ENCODE measurements at places on chromosomes 12 and 14. TPM values are rescaled to one million over a fixed set of nuclear protein-coding genes. Genes with fewer than 3 reads are reported as not detected.
A peak's percentile ranks its signal among the peaks of the same experiment; 100 is the strongest.

- no peak for DNase-seq
Measured at GRCh38 chr14:64738281-64738804, 34.1 kb downstream of the PLEKHG3 start.

GRCh38 chr12:19186722-19187661 lies 57.5 kb downstream of the PLEKHA5 start:
- DNase-seq, result peak; percentile 30

DNA sequence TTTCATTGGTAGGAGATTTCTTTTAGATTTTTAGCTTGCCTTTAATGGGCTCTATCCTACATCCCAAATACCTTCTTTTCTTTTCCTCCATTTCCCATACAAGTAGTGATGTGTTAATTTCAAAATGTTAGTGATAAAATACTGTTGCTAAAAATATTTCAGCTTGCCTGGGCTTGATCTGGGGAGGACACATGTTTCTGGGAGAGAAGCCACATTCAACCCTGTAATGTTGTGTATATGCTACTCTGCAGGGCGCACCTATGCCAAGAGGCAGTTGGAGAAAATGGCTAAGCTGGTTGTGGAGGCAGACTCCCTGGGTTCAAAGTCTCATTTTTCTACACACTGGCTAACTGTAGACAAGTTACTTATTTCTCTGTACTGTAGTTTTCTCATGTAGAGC lies 26.3 kb downstream of the FLRT2 start:
- DNase-seq, result no peak

The PTCSC3 gene
- not detected for polyA plus RNA-seq

The CACNA2D4 gene
- 5.9 TPM for polyA plus RNA-seq
